ENCODE measurements at places on chromosomes 1 and 21.

DNA sequence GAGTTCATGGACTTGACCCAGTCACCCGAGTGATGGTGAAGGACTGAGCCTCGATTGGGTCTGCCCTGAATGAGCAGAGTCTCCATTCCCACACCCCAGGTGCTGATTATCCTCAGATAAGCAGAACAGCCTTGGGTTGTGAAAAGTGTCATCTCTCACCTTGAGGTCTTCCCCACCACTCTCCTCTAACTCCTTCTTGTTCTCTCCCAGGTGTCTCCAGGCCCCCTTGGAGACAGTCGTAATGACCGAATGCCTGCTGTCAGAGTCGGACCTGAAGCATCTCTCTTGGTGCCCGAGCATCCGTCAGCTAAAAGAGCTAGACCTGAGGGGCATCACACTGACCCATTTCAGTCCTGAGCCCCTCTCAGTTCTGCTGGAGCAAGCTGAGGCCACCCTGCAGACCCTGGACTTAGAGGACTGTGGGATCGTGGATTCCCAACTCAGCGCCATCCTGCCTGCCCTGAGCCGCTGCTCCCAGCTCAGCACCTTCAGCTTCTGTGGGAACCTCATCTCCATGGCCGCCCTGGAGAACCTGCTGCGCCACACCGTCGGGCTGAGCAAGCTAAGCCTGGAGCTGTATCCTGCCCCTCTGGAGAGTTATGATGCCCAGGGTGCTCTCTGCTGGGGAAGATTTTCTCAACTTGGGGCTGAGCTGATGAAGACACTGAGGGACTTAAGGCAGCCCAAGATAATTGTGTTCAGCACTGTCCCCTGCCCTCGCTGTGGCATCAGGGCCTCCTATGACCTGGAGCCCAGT lies 3.4 kb downstream of the PRAMEF12 start:
- no peak for DNase-seq

DNA sequence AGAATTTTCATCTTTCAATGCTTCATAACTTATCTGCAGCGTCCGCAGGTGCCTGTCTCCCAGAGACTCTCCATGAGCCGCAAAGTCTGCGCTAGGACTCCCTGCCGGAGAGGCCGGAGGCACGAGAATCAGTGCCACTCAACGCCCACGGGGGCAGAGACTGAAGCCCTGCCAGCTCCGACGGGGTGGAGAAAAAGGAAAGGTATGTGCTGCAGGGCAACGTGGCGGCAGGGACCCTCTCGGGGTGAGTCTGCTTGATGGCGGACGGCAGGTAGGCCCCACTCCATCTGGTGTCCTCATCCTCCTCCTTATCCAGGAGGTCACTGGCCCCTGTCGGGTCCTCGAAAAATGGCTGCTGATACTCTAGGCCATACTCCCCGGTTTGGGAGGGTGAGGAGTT lies 21.9 kb upstream of the MRPS14 start:
- no peak for DNase-seq

GRCh38 chr1:193457676-193458075 lies 271.3 kb upstream of the B3GALT2 start:
- no peak for DNase-seq

DNA sequence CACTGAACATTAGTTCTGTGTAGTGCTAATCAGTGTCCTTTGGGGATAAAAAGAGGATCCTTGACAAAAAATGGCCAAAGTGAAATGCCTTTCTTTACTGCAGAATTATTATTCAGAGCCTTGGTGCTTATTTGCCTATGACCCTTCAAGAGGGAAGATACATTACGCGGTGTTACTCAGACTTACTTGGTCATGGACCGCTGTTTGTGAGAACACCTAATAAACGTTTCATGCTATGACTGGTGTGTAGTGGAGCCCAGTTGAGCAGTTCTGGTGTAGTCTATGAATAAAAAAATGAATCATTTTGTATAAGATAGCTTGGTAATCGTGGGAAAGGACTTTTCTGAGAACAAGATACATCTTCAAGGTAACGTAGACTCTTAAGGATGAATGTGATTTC lies 8.3 kb downstream of the NFYC start:
- DNase-seq: no peak

DNA sequence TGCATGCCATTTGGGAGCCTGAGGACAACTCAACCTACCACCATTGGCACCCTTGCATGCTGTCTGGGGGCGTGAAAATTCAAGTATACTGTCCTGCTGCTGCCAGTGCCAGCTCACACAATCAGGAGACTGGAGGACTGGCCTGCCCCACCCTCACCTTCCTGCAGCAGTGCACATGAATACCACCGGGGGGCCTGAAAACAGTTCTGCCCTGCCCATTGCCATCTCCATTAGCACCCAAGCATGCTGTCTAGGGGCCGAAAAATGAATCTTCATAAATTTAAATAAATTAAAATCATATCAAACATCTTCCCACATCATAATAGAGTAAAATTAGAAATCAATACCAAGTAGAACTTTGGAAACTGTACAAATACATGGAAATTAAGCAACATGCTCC lies 322.1 kb upstream of the TMPRSS15 start:
- no peak for DNase-seq

DNA sequence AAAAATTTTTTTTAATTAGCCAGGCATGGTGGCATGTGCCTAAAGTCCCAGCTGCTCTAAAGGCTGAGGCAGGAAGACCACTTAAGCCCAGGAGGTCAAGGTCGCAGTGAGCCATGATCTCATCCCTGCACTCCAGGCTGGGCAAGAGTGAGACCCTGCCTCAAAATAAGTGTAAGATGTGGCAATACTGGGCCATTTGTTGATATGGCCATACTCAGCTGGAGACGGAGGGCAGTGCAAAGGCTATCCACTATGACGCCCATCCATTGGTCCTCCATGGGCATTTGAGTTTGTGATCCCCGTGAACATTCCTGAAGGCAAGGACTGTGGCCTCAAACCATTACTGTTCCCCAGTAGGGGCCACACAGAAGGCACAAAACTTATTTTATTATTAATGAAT lies 1.5 kb downstream of the CASP9 start:
- DNase-seq: no peak

DNA sequence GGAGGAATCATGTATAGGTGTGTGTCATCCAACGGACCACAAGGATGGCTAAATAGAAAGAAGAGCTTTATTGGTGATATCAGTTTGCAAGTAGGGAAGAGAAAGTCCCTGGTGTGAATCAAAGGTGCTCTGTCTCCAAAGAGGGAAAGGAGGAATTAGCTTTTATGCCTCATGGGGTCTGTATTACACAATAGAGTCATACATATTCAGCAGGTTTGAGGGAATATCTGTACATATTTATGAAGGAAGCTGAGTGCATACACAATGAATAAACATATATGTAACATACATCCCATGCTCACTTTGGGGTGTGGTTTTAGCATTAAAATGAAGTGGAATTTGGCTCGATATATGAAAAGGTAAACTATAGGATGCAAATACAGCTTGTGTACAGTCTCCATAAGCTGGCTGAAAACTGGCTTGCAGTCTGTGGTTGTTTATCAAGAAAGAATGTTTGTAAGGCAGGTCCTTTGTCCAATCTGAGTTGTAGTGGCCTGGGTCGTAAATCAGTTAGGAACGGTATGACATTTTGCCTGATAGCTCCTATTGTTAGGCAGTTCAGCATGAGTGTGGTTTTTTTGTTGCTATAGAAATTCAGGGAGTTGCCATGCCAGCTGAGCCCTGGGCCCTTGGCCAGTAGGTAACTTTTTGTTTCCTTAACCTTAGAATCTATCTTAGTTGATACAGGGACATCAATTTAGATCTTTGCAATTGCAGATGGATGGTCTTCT lies 198.0 kb upstream of the ZP4 start:
- DNase-seq: no peak

- DNase-seq: no peak
Measured at GRCh38 chr1:62676611-62677356, 11.4 kb downstream of the DOCK7 start.

DNA sequence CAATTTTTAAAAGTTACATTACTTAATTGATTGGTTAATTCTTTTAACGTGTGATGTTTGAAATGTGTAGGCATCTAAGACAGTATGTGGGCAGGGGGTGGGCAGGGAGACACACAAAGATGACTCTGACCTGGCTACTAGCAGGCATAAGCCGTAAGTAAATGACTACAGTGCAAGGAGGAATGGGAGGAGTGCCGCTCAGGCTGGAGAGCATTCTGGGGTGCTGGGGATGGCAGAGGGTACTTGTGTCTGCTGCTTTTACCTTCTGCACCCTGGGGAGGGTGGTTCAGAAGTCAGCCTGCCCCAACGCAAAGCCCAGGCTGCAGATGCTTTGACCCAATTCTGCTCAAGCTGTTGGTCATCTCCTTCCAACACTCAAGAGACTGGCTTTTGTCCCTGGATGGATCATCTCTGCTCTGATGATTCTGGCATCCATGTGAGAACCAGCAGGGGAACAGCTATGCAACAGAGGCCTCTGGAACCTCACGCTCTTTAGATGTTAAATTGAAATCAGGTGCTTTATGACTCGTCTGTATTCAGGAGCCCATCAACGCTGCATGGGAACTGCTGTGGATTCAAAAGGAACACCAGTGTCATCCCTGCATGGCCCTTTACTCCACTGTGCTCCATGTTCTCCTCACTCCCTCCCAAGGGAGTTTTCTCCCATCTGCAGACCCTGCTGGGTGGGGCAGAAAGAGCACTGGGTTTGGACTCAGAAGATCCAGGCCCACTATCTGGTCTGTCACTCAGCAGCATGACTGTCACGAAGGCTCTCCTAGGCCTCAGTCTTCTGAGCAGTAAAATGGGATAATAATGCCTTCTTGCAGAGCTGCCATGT lies 78.8 kb downstream of the FAM78B start:
- no peak for DNase-seq

DNA sequence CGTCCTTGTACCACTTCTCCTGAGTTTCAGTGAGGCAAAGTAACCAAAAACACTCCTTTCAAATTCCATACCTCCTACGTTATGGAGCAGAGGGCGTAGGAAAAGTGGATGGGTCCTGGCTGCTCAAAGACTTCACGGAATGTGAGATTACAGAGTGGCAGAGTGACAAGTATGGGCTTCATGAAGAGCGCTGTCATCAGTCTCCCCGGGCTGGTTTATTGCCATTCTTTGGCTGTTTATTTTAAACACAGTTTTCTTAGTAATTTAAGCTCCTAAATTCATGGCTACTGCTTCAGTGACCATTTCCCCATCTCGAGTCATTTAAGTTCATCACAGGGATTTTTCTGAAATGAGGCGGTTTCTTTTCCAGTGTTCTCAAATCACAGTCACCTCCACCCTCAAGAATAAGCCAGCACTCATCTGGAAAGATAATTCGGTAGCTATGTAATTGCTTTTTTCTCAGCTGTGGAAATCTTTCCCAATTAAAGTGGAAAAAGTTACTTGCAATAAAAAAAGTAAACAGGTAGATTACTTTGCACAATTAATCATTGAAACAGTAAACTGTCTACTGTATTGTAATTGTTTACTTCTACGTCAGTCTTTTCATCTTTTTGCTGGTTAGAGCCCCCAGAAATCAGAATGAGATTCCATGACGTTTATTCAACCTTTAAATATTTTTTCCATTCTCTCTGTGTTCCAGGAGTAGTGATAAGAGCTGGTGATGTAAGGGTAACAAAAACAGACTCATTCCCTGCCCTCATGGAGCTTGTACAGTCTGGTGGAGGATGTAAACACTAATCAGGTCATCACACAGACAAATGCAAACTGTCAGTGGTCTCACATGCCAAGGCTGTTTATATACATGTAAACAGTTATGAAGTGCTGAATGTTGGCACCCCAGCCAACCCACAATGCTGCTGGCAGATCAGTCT lies 3.0 kb upstream of the SMYD2 start:
- no peak for DNase-seq

DNA sequence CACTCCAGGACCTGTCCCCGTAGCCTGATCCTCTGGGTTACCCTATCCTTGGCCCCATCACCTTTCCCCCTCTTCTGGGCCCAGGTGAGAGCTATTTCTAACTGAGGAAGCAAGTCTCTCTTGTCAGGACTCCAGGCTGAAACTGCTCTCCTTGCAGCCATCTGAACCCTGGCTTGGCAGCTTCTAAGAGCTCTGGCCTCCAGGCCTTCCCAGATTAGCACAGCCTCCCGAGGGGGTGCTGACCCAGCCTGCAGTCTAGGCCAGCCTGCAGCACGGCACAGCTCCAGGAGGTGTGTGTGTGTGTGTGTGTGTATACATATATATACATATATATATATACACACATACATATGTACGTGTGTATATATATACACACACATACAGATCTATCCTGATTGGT lies 17.4 kb downstream of the CACNA1S start:
- DNase-seq: no peak

DNA sequence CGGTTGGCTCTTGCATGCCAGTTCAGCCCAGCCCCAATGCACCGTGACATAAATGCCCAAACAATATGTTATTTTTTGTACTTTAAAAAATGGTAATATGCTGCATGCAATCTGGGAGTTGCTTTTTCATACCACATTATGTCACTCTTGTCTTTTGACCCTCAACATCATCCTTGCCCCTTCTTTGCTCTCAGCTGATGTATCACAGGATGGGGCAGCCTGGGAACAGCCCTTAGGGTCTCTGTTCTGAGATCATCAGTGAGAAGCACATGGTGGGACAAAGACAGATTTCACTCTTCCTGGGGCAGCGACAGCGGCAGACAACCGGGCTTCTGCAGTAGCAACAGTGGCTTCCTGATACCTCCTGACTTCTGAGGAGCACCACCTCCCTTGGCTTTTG lies 79.5 kb downstream of the SETD4 start:
- DNase-seq: no peak

GRCh38 chr1:18055156-18055555 lies 52.4 kb upstream of the IGSF21 start:
- no peak for DNase-seq

DNA sequence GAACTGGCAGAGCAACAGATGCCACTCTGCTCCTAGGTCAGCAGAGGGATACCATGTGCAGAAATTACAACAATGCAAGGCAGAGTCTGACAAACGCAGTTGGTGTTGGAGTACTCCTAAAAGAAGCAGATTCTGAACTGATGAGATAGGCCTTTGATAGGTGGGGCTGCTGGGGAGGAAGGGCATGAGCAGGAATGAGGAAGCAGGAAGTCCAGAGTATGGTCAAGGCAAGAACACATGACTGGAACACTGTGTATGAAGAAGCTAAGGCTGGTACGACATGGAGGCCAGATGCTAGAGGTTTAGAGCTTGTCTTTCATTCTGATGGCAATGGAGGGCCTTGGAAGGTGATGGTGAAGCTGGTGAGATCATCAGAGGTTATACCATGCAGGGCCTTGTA lies 11.5 kb upstream of the THRAP3 start:
- DNase-seq: no peak

DNA sequence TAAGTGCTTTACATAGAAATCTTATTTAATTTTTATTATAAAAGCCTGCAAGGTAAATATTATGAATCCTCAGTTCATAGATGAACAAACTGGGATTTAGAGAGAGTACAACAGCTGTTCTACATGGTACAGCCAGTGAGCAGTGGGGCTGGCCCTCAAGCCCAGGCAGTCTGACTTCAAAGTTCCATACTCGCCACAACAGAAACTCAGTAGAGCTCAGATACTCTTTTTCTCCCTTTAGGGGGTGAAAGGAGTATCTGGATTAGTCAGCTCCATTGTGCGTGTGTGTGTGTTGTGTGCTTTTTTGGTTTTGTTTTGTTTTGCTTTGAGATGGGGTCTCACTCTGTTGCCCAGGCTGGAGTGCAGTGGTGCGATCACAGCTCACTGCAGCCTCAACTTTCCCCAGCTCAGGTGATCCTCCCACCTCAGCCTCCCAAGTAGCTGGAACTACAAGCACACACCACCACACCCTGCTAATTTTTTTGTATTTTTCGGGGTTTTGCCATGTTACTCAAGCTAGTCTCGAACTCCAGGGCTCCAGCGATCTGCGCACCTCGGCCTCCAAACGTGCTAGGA lies 378.5 kb downstream of the SMYD3 start:
- DNase-seq: no peak

GRCh38 chr1:99469550-99469971 lies 176.4 kb upstream of the PALMD start:
- no peak for DNase-seq
